ENCODE measurements at places on chromosomes 2 and 18. TPM values are rescaled to one million over a fixed set of nuclear protein-coding genes. Genes with fewer than 3 reads are reported as not detected.

DNA sequence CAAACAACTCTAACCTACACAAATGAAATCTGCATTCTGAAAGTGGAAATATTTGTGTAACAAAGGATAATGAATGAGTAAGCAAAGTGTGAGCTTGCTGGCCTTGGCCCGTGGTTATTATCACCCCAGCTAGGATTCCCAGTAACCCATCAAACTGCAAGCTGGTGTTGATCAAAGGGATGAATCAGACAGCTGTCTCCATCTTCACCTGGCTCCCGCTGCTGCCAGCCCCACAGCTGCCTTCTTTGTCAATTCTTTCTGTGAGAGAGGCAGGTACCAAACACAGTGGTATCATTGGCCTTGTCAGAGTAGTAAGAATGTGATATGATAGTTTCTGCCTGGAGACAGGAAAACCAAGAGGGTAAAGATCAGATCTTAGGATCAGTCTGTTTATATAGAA, 25.2 kb upstream of the RGPD4 start:
- no peak for DNase-seq

GRCh38 chr2:217818293-217818850, 184.4 kb downstream of the TNS1 start:
- no peak for DNase-seq

STPG4 gene
- not detected for total RNA-seq

DNA sequence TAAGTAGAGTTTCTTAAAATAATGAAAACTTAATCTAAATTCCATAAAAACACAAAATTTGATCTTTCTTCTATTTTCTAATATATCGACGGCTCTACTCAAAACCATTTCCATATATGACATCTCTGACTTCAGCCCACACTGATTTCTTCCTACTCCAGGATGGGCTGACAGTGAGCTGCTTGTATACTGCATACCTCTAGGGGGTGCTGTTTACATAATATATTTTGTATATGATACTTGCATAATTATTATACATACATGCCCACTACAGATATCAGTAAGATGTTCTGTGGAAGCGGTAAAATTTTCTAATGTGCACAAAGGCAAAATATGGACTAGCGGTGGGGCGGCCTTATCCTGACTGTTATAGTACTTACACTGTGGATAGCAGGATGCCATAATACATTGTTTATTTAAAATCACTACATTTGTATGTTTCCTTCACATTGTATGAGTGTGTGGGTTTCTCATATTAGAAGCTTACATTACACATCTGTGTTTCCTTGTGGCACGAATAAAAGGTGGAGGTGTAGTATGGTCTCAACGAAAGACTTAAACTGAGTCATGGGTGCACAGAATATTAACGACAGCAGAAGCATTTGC, 66.1 kb upstream of the NXPH2 start:
- DNase-seq: peak; percentile 29

CAPN13 gene
- not detected for total RNA-seq

DNA sequence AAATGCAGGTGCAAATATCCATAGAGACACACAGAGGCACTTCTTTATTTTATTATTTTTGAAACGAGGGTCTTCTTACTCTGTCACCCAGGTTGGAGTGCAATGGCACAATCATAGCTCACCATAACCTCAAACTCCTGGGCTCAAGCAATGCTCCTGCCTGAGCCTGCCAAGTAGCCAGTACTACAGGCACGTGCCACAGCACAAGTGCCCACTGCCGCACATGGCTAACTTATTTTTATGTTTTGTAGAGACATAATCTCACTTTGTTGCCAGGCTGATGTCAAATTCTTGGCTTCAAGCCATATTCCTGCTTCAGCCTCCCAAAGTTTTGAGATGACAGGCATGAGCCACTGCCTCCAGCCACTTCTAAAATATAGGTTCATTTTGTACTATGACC, 537.6 kb downstream of the THSD7B start:
- no peak for DNase-seq

RFTN2 gene
- total RNA-seq: not detected

GNLY gene
- not detected for total RNA-seq

DNA sequence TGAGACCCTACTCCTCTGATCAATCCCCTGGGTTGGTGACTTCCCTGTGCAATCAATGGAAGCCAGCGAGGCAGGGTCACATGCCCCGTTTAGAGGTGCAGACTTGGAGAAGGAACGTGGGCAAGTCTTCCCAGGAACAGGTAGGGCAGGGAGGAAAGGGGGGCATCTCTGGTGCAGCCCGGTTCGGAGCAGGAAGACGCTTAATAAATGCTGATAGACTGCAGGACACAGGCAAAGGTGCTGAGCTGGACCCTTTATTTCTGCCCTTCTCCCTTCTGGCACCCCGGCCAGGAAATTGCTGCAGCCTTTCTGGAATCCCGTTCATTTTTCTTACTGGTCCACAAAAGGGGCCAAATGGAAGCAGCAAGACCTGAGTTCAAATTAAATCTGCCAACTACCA, 821 bp upstream of the PROC start:
- DNase-seq: no peak
